SHP77 treated with DMSO at 0.1 percent for 48 hours (cell line): ENCODE measurements at places on chromosomes 1 and 21.
A peak's percentile ranks its signal among the peaks of the same experiment; 100 is the strongest.

GRCh38 chr1:27517907-27518718 lies 28.1 kb upstream of the WASF2 start:
- peak; percentile 84 for DNase-seq

DNA sequence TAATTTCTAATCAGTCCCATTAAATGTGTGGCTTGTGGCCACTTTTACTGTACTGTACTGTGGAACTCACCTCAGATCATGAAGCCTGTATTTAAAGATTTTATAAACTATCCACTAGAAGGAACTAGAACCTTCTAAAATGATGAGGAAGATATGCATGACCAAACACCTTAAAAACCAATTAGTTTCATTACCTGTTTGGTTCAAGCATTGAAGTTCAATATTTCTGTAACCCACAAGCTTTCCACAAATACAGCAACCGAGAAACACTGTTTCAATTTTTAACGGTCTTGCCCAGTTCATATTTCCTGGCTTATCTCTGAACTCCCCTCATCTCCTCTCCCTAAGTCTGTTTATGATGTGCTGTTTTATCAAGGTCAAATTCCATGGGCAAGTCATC lies 264.3 kb upstream of the PLD5 start:
- no peak for DNase-seq

DNA sequence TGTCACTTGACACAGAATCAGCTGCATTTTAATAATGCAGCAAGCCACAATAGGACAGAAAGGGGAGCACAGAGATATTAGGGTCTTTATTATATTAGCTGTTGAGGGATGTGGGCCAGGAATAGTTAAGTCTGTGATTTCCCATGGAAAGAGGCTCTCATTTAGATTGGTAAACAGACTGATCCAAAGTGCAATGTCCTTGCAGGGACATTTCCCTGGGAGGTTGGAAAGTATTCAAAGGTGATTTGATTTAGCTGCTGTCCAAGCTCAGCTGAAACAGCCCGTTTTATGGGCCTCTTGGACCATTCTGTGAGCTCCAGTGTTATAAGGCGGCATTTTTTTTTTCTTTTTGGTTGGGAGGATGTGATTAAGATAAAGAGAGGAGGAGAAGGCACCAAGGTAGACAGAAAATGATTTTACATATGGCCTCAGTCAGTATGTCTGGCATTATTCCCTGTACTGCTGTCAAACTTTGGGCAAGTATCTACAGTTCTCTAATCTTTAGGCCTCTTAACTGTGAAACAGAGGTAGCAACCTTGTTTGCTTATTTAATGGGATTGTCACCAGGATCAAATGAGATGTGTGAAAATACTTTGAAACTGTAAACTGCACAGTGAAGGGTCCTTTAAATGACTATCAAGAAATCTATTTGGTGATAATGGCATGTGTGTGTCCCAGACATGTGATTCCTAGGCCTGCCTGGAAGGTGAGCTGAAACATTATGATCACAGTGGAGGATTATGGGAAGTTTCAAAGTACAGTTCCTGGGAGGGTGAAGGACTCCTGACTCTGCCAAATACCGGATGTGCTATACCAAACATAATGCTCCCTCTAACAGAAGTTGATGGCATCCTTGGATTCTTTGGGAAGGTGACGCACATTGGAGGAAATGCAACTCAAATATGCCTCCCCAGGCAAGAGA lies 62.2 kb downstream of the NOS1AP start:
- DNase-seq = no peak

- DNase-seq = no peak
Observed at GRCh38 chr1:115432061-115432460, 94.0 kb upstream of the NGF start.

DNA sequence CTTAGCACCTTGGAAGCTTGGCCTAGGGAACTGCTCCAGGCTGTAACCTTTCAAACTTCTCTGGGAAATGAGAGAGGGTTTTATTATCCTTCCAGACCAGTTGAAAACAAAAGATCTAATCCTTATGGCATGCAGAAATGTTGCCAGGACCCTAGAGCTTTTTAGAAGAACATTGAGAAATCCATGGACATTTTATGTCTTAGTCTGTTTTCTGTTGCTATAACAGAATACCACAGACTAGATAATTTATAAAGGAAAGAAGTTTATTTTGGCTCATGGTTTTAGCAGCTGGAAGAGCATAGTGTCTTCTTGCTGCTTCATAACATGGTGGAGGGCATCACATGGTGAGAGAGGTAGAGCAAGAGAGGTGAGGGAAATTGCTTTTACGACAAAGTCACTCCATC lies 25.8 kb downstream of the OSBPL9 start:
- DNase-seq = no peak

GRCh38 chr1:213127074-213127473 lies 76.0 kb downstream of the RPS6KC1 start:
- DNase-seq = no peak

GRCh38 chr1:44507490-44508396 lies 102.7 kb downstream of the RNF220 start:
- DNase-seq = no peak

GRCh38 chr1:150678988-150679387 lies 18.0 kb downstream of the GOLPH3L start:
- DNase-seq = no peak

GRCh38 chr1:221415651-221416050 lies 326.2 kb downstream of the DUSP10 start:
- DNase-seq = no peak

GRCh38 chr1:6205849-6206519 lies at the start of gene RNF207:
RNF207 (plus strand) TSS chr1:6206119; CDS start chr1:6206536, 417 bp downstream.
- no peak for DNase-seq

- no peak for DNase-seq
Observed at GRCh38 chr1:44057293-44057692, 26.0 kb upstream of the SLC6A9 start.

DNA sequence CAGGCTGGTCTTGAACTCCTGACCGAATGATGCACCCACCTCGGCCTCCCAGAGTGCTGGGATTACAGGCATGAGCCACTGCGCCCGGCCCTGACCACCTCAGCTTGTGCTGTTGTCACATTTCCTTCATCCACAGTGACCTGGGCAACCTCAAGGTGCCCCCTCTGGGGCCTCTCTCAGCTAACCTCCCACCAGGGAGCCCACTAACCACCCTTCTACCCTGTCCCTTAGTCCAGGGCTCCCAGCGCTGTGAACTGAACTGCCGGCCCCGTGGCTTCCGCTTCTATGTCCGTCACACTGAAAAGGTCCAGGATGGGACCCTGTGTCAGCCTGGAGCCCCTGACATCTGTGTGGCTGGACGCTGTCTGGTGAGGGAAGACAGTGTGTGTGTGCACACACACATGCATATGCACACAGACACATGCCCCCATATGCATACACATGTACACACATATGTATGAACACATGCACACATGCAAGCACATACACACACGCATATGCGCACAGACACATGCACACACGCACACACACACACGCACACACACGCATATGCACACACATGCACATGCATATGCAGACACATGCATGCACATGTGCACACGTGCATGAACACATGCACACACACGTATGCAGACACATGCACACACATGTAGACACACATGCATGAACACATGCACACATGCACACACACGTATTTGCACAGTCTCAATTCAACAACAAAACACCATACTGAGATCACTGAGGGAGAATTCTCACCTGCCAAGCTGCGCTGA lies 6.2 kb downstream of the ADAMTSL4 start:
- DNase-seq = no peak

DNA sequence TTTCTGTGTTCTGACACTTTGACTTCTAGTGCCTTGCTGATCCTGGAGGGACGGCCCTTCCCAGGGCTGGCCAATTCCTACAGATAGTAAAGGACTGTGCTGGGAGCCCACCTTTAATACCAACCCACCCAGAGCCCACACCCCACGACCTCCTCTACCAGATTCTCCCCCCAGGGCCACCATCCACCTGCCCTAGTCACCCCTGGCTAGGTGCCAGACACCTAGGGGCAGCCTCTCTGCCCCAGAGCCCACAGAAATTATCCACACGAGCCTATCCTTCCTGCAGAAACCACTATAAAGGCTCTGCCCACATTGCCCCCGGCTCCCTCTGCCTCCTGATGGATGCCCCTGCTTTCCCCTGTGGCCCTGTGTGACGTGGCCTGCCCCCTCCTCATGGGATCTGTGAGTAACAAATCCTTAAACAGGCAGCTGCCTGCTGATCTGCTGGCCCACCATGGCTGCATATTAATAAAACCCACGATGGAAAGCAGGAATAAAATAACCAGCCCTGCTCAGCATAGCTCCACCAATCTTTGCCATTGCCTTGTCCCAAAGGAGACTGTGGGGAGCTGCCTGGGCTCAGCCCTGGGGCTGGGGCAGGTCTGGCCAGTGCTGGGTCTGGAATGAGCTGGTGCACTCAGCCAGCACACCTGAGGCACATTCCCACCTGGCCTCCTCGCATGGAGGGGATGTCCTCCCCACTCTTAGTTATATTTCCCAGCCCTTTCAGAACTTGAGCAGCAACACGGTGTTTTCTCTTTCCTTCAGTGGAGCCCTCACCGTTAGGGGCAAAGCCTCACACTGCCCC lies 488.5 kb downstream of the NPHP4 start:
- no peak for DNase-seq

GRCh38 chr1:184634296-184634695 lies 120.4 kb downstream of the EDEM3 start:
- no peak for DNase-seq

GRCh38 chr1:100582943-100583342 lies 45.0 kb downstream of the GPR88 start:
- DNase-seq = no peak

GRCh38 chr1:184118046-184118445 lies 66.5 kb downstream of the TSEN15 start:
- no peak for DNase-seq

DNA sequence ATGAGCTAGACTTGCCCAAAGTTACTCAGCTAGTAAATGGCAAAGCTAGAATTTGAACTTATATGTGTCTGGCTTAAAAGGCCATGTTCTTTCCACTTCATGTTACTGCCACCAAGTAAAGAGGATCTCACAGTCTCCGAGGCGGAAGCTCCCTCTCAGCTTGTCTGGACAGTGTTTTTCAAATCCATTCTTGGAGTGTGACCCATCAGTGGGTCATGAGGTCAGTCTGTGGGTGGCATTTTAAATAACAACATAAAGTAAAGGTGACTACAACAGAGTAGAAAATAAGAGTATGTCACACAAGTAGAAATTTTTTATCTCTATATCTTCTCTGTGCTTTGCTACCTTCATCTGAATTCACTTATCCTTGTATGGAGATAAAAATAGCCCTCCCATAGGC lies 3.2 kb upstream of the HMGB4 start:
- DNase-seq = no peak

- DNase-seq = no peak
Observed at GRCh38 chr1:231020139-231020601, 19.9 kb downstream of the FAM89A start.
